ENCODE measurements at places on chromosomes 12 and 14.

- no peak for DNase-seq
Observed at GRCh38 chr12:125470838-125471783, 405.9 kb downstream of the AACS start.

DNA sequence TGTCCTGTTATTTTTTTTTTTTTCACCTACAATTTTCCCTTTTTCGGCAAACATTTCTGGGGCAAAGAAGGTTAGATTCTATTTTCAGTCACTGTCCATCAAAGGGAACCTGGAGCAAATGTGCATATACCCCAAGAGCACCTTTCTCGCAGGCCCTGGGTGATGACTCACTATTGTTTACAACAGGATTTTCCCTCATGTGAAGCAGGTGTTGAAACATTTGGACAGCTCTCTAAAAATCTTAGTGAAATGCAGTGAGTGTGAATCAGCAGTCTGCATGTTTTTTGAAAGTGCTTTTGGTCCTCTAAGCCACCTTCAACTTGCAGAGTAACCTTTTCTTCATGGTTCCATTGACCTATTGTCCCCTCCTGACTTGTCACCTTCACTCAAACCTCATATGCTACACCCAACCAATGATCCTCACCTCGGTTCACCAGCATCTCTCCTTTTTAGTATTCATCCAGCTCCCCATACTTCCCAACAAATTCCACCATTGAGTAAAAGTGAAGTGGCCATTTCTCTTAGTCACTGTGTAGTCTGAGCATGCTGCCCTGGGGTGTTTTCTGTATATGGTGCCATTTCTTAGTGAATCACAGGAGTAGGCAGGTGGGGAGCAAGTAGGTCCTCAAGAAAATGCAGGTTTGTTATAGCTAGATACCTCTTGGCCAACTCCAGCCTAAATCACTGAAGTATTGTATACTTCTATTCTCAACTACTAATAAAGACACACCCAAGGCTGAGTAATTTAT, 260.2 kb downstream of the BMP4 start:
- no peak for DNase-seq

DNA sequence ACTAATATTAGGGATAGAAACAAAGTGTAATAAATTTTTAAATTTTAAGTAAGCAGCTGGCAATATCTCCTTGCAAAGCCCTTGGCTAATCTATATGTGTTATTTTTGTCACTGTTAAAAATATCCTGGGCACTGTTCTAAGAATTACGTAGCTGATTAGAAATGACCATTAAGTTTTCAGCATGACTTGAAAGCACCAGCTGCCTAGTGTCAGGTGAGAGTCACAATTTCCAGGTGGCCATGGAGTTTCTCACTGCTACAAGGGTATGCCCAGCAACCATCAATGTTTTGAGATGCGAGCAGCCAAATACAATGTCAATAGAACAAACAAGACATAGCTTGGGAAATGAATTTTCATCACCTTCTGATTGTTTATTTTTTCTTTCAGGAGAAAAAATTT, 23.3 kb upstream of the GYS2 start:
- DNase-seq = no peak

DNA sequence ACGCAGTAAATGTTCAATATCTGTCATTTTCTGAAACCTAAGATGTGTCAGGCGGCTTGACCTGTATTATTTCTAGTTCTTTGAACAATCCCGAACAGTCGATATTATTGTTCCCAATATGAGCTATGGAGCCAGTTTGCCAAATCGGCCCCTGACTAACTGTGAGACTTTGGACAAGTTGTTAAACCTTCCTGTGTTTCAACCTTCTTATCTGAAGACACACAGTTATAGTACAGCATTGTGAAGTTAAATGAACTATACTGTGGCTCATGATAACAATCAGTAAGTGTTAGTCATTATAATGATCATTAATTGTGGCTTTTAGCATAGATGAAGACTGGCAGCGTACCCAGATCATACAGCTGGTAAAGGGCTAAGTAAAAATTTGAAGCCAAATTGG, 23.4 kb downstream of the DDX47 start:
- DNase-seq = no peak

GRCh38 chr14:68521961-68522509, 270.8 kb downstream of the ZFP36L1 start:
- no peak for DNase-seq

- no peak for DNase-seq
Observed at GRCh38 chr12:131971226-131971625, 21.5 kb downstream of the EP400 start.

- DNase-seq = no peak
Observed at GRCh38 chr14:20035938-20036337, at the start of gene OR4K13. OR4K13 (minus strand) TSS chr14:20036038; CDS start chr14:20034758, 1,280 bp downstream.

GRCh38 chr14:80213602-80214001, 2.3 kb upstream of the DIO2 start:
- no peak for DNase-seq

Data from esophagus squamous epithelium (tissue), 5 donors.